ENCODE measurements at places on chromosomes 3 and 15. TPM values are rescaled to one million over a fixed set of nuclear protein-coding genes. Genes with fewer than 3 reads are reported as not detected.

Gene STRA6
- not detected for total RNA-seq

Gene MFGE8
- 125 TPM for total RNA-seq

Gene TMEM108
- total RNA-seq: 18.5 TPM

Gene KLF13
- total RNA-seq: 178 TPM

Gene RBMS3
- 58.5 TPM for total RNA-seq

Gene FAM81A
- 1.8 TPM for total RNA-seq

Gene GOLGA8S
- total RNA-seq: 0.53 TPM

Gene MITF
- total RNA-seq: 45.1 TPM

Gene SCAANT1
- not detected for total RNA-seq

Gene NRG4
- 2.2 TPM for total RNA-seq

Gene AGBL1
- 12.0 TPM for total RNA-seq

Gene KNG1
- not detected for total RNA-seq

All from lower lobe of right lung (tissue), 2 donors.